ENCODE measurements at places on chromosomes 3 and 15. TPM values are rescaled to one million over a fixed set of nuclear protein-coding genes. Genes with fewer than 3 reads are reported as not detected.

DNA sequence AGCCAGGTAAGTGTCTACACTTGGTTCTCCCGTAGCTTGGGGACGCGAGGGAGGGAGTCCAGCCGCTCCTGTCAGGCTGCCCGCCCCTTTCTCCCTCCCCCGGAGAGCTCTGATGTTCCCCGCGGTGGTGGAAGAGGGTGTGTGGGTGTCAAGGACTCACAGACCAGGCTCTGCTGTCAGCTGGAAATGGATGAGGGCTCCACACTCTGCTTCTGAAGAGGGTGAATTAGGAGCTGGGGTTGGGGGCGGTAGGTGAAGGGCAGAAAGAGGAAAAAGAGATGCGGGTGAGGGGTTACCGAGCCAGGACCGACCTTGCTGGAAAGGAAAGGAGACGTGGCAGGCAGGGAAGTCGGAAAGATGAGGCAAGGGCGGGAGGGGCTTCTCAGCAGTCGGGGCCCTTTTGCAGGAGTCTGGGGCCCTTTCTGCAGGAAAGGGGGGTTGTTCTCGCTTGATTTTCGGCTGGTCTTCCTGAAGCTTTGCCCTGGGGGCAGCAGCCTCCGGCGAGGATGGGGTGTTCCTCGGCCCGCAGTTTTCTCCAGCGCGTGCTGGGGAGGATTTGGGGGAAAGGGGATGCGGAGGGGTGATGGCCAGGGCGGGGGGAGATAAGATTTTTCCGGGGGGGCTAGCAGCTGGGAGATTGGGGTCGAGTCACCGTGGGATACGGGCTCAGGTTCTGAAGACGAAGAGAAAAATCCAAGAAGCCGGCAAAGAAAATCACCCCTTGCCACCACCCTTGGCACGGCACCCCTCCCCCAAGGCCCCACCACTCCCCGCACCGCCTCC lies 602 bp upstream of the BAHD1 start:
- H3K27ac ChIP-seq, result peak overlapping the region; percentile 84
- DNase-seq, result peak; percentile 42
- peaks cover 28% of the 10 kb centered on the region for H3K27me3 ChIP-seq
- H3K4me3 ChIP-seq, result peak overlapping the region; percentile 96
- no peaks in the 10 kb centered on the region for H3K36me3 ChIP-seq
- H3K4me1 ChIP-seq, result peaks cover 84% of the 10 kb centered on the region

The ARGFX gene
- not detected for total RNA-seq

DNA sequence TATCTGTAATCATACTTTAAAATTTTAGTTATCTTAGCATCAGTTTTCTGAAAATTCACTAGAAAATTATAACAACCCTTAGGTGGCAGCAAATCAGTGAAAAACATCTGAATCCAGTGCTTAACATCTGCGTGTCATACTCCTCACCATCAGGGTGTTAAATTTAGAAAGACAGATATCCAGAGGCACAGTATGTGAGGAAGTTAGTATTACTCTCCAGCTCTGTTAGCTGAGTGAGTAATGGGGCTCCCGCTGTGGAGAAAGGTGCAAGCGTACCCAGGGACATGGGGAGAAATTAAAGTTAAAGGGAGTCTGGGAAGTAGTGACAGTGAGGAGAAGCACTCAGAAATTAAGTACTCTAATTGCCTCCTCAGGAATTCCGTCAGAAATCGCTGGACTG lies 50.9 kb downstream of the CEP63 start:
- peaks cover 21% of the 10 kb centered on the region for H3K4me1 ChIP-seq
- H3K27me3 ChIP-seq, result no peaks in the 10 kb centered on the region

- no peak overlapping the region for H3K27ac ChIP-seq
- no peak for DNase-seq
- no peaks in the 10 kb centered on the region for H3K27me3 ChIP-seq
Measured at GRCh38 chr3:171566803-171567422, 106.7 kb upstream of the TNIK start.

- H3K36me3 ChIP-seq, result no peaks in the 10 kb centered on the region
- H3K4me3 ChIP-seq, result no peak overlapping the region
- H3K27ac ChIP-seq, result peak overlapping the region; percentile 22
- H3K4me1 ChIP-seq, result peaks cover 4% of the 10 kb centered on the region
- H3K27me3 ChIP-seq, result no peaks in the 10 kb centered on the region
Measured at GRCh38 chr3:56269755-56270535, 198.3 kb downstream of the ERC2 start.

- no peak overlapping the region for H3K27ac ChIP-seq
- peaks cover 17% of the 10 kb centered on the region for H3K4me1 ChIP-seq
- H3K27me3 ChIP-seq, result no peaks in the 10 kb centered on the region
- DNase-seq, result no peak
- H3K36me3 ChIP-seq, result no peaks in the 10 kb centered on the region
Measured at GRCh38 chr15:94610069-94610468, 378.7 kb downstream of the MCTP2 start.

DNA sequence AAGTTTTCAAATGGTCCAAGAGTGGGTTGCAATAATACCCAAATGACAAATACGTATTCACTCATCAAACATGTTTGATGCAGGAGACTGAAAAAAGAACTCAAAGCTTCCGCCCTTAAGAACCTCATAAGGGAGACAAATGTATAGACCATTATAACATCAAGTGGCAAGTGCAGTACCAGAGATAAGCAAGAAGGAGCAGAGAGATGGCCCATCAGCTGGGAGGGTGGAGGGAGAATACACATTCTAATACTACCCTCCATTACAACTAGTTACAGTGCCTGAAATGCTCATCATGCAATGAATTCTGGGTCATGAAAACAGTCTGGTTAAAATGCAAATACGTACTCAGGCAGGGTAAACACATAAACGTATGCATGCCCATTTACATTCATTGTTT lies 304.0 kb downstream of the SHQ1 start:
- H3K27ac ChIP-seq, result no peak overlapping the region
- H3K4me1 ChIP-seq, result no peaks in the 10 kb centered on the region
- no peaks in the 10 kb centered on the region for H3K36me3 ChIP-seq
- DNase-seq, result no peak

The IFT57 gene
- total RNA-seq, result 22.6 TPM
